ENCODE measurements at places on chromosomes 4 and X. TPM values are rescaled to one million over a fixed set of nuclear protein-coding genes. Genes with fewer than 3 reads are reported as not detected.

GRCh38 chr4:98524230-98524629, 134.2 kb downstream of the TSPAN5 start:
- DNase-seq = no peak

GRCh38 chr4:142776026-142776425, 70.1 kb downstream of the INPP4B start:
- no peak for DNase-seq

DNA sequence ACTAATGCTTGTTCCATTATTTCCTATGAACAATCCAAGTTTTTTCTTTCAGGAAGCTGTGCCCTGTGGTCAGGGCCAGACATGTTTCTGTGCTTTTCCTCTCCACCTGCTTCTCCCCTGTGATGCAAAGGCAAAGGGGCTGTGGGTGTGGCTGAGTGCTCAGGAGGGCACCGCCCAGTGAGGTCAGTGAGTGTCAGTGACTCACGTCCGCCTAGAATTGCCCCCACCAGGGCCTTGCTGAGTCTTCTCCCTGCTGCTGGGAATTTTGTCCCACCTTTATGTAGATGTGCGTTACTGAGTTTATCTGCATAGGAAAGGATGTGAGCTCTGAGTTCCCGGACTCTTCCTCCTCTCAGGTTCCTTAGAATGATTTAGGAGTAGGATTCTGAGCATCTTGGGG, 283.2 kb downstream of the DCHS2 start:
- DNase-seq = no peak

MSN gene
- 550 TPM for polyA plus RNA-seq

PHKA1 gene
- polyA plus RNA-seq = not detected

All from naive thymus-derived CD4-positive, alpha-beta T cell (primary cell).